Daoy (cell line): ENCODE measurements at places on chromosomes 2 and 18.

DNA sequence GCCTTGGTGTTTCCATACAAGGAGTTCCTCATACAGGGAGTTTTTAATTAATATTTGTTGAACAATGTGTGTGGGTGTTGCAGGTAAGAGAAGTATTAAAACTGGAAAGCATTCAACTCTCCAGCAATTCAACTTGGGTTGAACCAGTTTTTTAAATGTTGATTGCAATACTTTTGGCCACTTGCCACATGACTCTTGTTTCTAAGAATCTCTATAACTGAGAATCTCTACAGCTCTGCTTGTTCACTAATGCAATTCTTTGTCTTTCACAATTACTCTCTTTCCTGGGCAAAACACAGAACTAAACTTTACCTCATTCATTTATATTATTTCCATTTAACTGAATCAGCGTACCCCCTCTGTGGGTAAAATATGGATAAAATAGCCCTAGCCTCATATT, 429.4 kb downstream of the ARHGAP15 start:
- DNase-seq: no peak

- no peak for DNase-seq
These were observed 35.6 kb downstream of the TWIST2 start for GRCh38 chr2:238883421-238883901.

GRCh38 chr2:127065299-127065939, 41.5 kb downstream of the BIN1 start:
- DNase-seq: no peak

GRCh38 chr2:61670591-61671501, 132.7 kb upstream of the XPO1 start:
- peak; percentile 13 for DNase-seq

DNA sequence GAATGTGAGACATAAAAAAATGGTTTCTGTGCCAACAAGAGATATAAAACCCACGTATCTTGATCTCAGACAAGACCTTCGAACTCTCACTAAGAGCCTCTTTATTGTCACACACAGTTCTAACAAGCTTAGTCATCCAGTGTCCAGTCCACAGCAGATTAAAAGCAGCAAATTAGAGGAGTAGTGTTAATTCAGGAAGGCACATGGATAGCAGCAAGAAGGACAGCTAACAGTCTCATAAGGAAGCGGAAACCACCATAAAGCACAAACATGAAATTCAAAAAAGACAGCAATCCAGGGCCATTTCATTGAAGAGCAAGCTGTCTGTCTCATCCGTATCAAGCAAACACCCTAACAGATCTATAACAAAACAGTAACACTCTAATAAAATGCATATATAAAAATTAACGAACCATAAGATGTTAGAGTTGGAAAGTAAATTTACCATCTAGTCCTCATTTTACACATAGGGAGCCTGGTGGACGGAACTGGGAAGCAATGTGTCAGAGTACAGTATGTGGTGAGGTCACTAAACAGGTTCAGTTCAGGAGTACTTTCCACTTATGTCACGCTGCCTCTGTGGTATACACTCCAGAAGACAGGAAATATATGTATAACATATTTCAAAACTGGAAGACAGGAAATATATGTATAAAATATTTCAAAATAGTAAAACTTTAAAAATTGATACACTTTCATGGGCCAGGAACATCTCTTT, 18.3 kb downstream of the AAK1 start:
- DNase-seq: no peak

- DNase-seq: no peak
These were observed 577.4 kb downstream of the CPS1 start for GRCh38 chr2:211133766-211134165.

DNA sequence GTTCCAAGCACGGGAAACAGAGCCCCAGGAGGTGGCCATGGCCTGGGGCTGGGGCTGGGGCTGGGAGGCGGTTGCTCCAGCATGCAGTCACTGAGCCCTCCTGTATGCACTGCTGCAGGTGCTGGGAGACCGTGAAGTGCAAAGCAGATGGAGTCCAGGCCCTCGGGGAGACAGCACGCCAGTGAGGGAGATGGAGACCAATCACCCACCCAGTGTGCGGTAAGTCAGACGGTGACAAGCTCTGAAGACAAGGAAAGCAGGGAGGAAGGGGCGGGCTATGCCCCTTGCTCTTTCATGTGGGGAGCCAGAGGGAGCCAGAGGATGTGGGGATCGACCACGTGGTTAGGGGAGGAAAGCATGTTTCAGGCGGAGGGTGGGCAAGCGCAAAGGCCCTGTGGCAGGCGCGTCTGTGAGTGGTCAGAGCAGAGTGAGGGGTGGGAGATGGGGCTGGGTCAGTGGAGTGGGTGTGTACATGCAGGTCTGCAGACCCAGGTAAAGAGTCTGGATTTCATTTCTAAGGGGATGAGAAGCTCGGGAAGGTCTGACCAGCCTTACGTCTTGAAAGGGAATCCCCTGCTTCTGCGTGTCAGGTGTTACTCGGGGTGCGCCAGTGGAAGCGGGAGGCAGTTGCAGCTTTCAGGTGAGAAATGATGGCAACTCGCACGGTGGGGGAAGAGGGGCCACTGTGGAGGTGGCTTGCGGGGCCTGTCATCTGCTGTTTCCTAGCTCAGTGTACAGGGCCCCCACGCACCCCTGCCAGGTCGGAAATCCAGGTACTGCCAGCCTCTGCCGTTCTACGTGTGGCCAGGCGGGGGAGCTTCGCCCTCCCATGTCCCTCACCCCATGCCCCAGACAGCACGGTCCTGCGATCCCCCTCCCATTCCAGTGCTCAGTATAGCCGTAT, 19.4 kb downstream of the RRM2 start:
- DNase-seq: peak; percentile 56
